Thoracic aorta (tissue), 2 donors: ENCODE measurements at places on chromosomes 1 and 21. TPM values are rescaled to one million over a fixed set of nuclear protein-coding genes. Genes with fewer than 3 reads are reported as not detected.

- DNase-seq, result no peak
Measured at GRCh38 chr1:8789314-8790214, 27.9 kb downstream of the RERE start.

- no peak for DNase-seq
Measured at GRCh38 chr1:87508247-87508787, 179.6 kb downstream of the LMO4 start.

- no peak for DNase-seq
Measured at GRCh38 chr1:16440131-16440469, 424 bp upstream of the NECAP2 start.

The TACSTD2 gene
- 8.1 TPM for total RNA-seq

The C1orf116 gene
- total RNA-seq, result 0.14 TPM

The MROH7 gene
- total RNA-seq, result 20.4 TPM
